Umbilical cord (tissue), 2 donors: ENCODE measurements at places on chromosomes 12 and 14.

DNA sequence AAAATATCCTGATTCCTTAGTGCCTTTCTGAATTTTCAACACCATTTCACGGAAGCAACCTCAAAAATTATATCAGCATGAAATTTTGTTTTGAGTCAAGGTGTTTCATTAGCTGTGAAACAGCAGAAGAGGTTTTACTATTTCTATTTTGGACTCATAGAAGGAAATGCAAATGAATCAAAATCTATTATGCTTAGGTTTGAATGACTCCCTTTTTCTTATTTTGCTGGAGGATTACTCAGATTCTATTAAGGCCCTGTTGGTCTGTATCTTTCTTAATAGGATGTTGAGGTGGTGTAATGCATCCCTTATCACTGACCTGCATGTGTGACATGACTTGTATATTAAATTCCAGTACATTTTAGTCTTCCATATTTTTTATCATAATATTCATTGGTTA lies 165.8 kb downstream of the TMTC2 start:
- no peak for DNase-seq

DNA sequence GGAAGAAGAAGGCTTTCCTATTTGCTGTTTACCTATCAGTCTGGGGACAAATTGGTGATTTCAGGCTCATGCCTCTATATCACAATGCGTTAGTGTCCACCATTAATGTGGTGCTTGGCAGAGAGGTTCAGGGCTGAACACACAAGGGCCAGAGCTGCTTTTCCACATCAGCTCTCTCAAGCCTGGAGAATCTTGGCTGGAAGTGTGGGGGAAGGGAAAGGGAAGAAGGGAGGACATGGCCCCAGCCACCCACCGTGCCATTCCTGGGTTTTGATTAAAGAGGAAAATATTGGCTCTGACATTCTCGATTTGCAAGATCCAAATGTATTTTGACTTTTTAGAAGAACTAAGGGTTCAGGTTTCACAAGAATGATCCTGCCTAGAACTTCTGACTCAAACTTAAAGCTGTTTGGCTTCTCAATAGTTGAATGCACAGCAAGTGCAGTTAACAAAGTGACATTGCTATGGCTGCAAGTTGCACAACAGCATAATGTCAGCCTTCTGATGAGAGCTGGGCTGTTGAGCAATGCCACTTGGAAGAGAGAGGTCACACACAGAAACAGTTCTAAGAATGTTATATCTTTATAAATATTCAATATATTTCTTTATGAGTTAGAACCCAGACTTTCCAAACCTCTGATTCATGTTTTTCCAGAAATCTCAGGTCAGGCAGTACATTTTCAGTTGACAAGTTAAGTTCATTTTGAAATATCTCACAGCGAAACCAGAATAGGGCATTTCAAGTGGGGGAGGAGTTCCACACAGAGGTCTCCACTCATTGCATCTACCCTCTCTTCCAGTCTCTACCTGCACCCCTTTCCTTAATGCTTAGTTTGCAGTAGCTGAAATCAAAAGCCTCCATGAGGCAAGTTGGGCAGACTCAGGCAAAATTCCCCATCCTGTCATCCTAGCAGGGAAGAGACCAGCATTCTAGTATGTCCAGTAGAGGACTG lies 25.3 kb downstream of the IGF1 start:
- peak; percentile 4 for DNase-seq

- DNase-seq: peak; percentile 70
Observed at GRCh38 chr14:90903101-90903500, 86.9 kb upstream of the TTC7B start.

GRCh38 chr12:14066021-14066420 lies 84.6 kb upstream of the GRIN2B start:
- peak; percentile 38 for DNase-seq

GRCh38 chr14:92040431-92041051 lies 682 bp upstream of the TRIP11 start:
- DNase-seq: peak; percentile 36

- no peak for DNase-seq
Observed at GRCh38 chr12:19988948-19989347, 379.4 kb upstream of the PDE3A start.

DNA sequence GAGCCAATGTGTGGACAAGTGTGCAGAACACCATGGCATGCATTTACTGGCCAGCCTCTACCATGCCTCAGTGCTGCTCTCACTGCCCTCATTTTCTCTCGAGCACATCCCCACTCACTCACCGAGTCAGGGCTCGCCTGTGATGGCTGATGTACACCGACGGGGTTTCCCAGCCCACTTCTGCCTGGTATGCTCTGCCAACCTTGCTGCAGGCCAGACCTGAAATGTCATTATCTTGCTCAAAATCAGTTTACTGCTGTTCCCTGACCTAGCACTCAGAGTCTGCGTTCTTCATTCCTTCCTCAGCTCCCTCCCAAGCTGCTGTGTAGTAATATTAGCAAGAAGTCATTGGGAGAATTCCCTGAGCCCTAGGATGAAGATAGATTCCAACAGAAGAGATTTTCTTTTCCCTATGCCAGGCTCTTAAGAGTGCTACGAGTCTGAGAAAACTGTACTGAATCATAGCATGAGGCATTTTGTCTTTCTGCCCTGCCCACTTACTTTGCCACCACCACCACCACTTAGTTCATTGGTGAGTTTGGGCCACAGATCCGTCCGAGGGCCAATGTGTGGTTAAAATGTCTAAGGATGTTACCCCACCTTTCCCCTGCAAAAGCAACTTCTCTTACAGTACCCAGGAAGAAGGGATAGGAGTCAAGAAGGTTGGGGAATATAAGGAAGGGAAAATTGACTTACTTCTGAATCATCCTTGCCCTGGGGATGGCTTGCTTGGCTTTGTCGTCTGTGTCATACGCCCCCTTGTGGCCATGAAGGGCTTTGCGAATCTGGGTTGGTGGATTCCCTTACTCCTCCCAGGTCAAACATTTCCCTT lies 51.0 kb downstream of the BMAL2 start:
- DNase-seq: peak; percentile 71

DNA sequence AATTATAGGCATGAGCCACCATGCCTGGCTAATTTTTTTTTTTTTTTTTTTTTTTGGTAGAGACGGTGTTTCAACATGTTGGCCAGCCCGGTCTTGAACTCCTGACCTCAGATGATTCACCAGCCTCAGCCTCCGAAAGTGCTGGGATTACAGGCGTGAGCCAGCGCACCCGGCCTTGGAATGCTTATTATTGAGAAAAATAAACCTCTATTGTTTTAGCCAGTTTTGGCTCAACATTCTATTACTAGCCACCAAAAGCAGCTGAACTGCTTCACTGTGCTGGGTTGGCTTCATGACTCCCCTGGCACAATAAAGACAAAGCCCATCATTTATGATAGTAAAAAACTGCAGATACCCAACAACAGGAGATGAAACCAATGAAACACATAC lies 93.5 kb upstream of the CEP83 start:
- no peak for DNase-seq
